ENCODE measurements at places on chromosomes 3 and 15.

- DNase-seq, result no peak
Observed at GRCh38 chr15:83961311-83961710, 274.3 kb upstream of the GOLGA6L4 start.

DNA sequence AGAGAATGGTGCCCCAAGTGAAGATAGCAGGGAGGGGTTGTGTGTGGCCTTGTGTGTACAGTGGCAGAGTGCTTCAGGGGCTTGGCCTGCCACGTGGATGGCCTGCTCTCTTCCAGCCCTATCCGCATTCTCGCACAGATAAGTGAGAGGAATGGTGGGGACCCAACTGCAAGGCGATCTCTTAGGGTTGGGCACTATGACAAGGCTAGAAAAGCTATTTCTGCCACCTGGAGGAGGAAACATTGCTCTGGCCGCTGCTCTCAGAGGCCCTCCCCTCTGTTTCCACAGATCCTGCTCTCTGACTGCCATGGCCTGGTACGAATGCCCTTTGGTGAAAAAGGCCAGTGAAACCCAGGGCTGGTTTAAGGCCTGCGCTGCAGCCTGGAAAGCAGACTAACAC is 20.6 kb downstream of the EEFSEC start:
- no peak for DNase-seq

DNA sequence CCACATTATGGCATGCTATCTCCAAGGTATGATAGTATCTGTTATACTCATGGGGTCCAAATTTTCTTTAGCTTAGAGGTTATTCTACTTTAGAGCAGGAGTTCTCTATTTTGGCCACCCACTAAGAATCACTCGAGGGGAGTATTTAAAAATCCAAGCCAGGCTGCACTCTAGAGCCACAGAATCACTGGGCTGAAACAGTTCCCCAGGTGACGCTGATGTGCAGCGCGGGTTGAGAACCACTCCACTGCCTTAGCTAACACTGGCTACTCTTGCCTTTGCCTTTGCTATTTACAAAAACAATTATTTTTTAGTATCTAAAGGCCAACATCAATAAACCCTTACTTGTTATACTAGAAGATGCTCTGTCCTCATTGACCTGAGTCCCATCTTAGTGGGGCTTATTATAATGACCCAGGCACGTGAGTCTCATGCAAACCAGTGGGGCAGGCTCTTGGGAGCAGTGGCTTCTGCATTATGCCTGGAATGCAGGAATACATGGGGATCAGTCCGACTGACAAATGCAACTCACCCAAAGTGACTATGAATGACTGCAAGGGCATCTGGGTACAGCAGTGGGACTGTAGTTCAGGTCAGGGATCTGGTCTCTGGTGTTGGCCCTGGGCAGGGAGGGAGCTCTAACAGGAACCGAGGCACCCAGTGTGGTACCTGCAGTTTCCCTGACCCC is 21.7 kb upstream of the CGNL1 start:
- DNase-seq, result no peak

GRCh38 chr3:183699238-183699947 is 1.8 kb downstream of the YEATS2 start:
- DNase-seq, result no peak
